ENCODE measurements at places on chromosomes 3 and 15.

- DNase-seq, result no peak
These were observed 891.4 kb downstream of the NTRK3 start for GRCh38 chr15:87365186-87365585.

- DNase-seq, result no peak
These were observed at the start of the genes DUOX2 and DUOXA2 for GRCh38 chr15:45114076-45114750. Gene DUOX2 (minus strand): TSS chr15:45114172. CDS start chr15:45113411, 761 bp downstream. Gene DUOXA2 (plus strand): TSS chr15:45114326. CDS start chr15:45114606, 280 bp downstream.

DNA sequence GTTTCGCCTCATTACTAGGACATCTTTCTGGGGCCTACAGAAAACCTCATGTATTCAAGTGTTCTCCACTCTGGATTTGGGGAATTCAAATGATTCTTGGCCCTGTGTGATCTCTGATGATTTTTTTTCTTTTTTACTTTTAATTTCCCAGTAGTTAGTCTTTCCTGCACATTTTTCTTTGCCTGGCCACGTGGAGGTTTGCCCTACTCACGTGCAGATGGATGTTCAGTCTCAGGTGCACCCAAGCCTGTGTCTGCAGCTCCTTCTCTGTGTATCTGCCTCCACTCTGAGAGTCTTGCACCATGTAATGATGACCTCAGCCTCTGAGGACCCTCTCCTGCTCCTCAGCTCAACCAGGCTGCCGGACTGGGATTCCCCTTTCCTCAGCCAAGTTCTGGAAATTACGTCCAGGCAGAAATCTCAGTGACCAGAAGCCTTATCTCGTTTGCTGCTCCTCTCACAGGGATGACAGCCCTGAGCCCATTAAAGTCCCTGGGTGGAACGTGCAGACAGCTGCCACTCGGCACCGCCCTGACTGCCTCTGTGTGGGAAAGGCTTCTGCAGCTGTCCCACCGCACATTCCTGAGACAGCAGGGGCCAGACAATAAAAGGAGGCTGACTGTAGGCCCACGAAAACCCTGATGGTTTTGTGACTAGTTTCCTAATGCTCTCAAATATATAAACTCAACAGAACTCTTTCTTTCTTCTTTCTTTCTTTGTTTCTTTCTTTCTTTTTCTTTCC lies 31.4 kb upstream of the GABRB3 start:
- no peak for DNase-seq

DNA sequence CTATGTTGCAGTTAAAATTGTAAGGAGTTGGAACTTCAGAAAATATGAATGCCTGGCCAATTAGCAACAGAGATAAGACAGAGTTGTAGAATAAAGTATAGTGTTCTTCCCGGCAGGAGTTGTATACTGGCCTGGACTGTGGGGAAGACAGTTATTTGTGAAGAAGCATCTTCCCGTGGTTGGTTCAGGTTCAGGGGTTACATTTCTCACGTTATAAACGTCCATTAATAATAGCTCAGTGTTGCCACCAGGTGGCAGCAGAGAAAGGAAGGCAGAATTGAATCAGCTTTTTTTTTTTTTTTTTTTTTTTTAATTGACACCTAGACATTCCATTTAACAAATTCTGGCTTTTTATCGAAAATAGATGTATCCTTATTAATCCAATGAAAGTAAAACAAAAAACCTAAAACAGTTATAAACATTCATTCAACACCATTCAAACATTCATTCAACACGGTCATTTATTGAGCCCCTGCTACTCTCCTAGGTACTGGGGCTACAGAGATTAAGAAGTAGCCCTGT lies 66.4 kb upstream of the NR2E3 start:
- DNase-seq, result peak; percentile 45

DNA sequence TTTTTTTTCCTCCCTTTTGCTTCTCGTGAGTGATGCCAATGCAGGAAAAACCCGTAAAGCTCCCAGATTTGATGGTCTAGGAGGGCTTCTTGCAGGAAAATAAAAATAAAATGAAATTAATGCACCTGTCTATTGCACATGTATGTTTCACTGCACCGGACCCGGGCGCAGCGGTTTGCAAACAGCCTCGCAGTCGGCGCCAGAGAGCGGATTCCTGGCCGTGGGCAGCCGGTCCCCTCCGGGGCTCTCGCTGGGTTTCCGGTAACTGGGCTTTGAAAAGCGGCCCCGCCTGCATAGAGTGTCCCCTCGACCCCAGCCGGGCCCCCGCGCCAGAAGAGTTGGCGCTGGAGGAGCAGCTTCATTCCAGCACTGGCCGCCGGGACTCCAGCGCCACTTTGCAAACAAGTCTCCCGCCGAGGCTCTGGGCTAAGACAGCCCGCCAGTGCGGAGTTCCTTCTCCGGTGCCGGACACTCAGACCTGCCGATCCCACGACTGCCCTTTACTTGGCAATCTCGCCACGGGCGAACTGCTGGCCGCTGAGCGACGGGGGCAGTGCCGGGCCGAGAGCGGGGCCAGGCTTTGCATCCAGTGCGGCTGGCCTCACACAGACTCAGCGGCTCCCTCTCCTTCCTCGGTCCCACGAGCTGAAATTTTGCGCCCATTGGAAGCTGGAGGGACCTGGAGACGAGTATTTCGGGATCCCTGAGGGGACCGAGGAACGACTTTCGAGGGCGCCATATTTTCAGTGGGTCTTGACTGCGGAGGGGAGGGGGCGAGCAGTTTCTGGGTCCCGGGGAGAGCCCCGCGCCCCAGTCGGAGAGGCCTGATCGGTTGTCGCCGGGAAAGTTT lies 225.9 kb upstream of the C2CD4B start:
- peak; percentile 57 for DNase-seq

- DNase-seq, result no peak
These were observed 2.9 kb upstream of the KLHL40 start for GRCh38 chr3:42682301-42683070.

GRCh38 chr3:188947401-188948280 lies 224.1 kb upstream of the TPRG1 start:
- DNase-seq, result peak; percentile 15

- peak; percentile 49 for DNase-seq
These were observed 9.3 kb upstream of the TM4SF18 start for GRCh38 chr3:149342413-149343380.

DNA sequence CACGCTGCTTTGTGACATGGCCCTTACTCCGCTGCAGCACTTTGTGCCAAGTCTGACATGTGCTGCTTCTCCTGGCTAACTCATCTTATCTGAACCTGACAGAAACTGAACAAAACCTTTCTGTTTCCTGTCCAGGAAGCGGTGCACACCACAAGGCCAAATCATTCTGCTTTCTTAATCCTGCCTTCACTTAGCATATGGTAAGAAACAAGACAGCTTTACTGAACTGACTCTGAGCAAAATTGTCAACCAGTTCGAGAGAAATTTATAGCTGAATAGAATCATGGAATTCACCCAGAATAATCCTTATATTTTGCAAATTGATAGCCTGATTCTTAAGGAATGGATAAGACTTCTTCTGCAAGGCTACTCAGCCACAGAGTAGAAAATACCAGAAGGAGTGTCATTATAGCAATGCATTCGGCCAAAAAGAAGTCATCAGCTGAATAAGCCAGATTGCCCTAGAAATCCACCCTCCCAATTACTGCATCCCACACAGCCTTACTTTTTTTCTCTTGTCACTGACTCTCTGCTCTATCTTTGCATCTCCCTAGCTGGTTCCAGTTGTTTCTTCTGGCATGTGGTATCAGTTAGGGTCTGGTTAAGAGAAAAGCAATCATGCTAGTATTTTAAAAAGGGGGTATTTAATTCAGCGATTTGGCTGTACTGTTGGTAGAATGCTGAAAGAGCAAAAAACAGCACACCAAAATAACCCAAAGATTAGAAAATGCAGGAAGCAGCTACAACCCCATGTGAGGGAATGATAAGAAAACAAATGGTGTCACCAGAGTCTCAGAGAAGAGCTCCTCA lies 41.6 kb upstream of the STRIT1 start:
- peak; percentile 74 for DNase-seq

GRCh38 chr15:68650901-68651709 lies 72.3 kb downstream of the CORO2B start:
- peak; percentile 48 for DNase-seq

- DNase-seq, result no peak
These were observed 60.2 kb upstream of the RAB6B start for GRCh38 chr3:133955892-133956291.

GRCh38 chr3:45860481-45860880 lies 18.6 kb upstream of the LZTFL1 start:
- no peak for DNase-seq
